Astrocyte (in vitro differentiated cells and primary cell): ENCODE measurements at places on chromosomes 7 and 10. TPM values are rescaled to one million over a fixed set of nuclear protein-coding genes. Genes with fewer than 3 reads are reported as not detected.

DNA sequence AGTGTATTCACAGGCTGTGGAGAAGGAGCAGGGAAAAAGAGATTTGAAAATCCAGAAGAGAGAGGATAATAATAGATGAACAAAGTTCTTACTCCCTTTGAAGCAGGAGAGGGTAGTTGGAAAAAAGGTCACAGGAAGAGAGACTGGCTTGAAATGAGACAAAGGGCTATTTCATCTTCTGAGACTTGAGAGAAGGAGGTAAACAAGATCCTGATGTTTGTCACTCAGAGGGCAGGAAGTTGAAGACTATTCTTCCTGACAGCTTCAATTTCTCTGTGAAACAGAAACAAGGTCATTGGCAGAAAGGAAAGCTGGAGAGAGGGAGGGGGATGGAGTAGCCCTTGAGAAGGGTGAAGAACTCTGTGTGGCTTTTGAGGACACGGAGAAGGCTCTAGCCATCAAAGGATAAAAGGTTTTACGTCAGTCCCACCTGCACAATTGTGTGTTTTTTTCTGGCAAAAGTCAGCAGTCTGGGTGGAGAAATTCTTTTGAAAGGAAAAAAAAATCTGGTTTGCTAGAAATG lies 216.1 kb upstream of the STEAP4 start:
- no peak for DNase-seq
- H3K27me3 ChIP-seq, result no peaks in the 10 kb centered on the region
- H3K36me3 ChIP-seq, result no peaks in the 10 kb centered on the region
- no peak overlapping the region for H3K27ac ChIP-seq
- no peak overlapping the region for H3K4me3 ChIP-seq

GRCh38 chr10:70920519-70920918 lies 32.2 kb upstream of the PCBD1 start:
- no peak overlapping the region for H3K4me3 ChIP-seq
- no peak for DNase-seq
- H3K36me3 ChIP-seq, result no peaks in the 10 kb centered on the region
- H3K27me3 ChIP-seq, result peaks cover 35% of the 10 kb centered on the region
- no peaks in the 10 kb centered on the region for H3K4me1 ChIP-seq

DNA sequence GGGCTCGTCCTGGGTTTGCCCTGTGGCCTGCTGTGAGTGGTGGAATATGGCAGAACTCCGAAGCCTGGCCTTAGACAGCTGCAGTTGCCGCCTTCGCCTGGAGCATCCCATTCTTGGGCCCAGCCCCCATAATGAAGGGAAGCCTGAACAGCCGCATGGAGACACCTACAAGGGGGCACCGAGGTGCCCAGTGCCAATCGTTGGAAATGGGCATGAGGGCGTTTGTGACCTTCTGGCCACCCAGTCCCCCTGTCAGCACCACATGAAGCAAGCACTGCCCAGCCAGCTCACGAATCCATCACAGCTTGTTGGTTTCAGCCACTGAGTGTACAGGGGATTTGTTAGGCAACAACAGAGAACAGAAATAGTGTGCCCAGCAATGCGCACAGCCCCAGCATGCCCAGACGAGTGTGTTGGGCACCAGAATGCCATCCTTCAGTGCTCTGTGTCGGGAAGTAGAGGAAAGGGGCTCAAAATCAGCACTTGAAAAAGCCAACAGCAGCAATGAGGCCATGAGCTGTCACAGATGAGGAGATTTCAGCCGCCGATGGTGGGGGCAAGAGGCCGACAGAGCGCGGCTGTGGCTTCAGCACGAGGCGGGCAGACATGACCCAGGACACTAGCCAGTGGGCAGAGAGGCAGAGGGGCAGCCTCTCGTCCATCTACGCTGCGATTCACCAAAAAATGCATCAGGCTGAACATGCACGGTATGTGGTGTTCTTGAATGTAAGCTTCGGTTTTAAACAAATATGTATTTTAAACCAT lies 91.2 kb downstream of the TNS3 start:
- no peak overlapping the region for H3K27ac ChIP-seq
- H3K4me1 ChIP-seq, result peaks cover 19% of the 10 kb centered on the region
- H3K4me3 ChIP-seq, result no peak overlapping the region
- no peak for DNase-seq
- no peaks in the 10 kb centered on the region for H3K27me3 ChIP-seq
- H3K36me3 ChIP-seq, result no peaks in the 10 kb centered on the region

DNA sequence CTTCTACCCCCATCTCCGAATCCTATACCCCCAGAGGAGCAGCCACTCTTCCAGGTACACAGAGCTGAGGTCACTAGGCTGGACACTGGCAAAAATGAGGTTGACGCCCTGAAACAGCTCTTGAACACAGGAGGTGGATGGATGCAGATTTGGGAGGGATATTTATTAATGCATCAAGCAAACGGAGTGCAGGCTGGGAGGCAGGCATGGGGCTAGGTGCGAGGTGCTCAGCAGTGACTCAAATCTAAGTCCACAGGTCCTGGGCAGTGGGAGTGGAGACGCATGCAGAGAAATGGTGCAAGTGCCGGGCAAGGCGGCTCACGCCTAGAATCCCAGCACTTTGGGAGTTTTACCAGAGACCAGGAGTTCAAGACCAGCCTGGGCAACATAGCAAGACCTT lies 11.0 kb downstream of the GUSB start:
- H3K4me1 ChIP-seq, result no peaks in the 10 kb centered on the region
- H3K36me3 ChIP-seq, result peaks cover 18% of the 10 kb centered on the region
- no peak for DNase-seq
- H3K27ac ChIP-seq, result no peak overlapping the region

- H3K4me3 ChIP-seq, result no peak overlapping the region
- no peak for DNase-seq
- no peaks in the 10 kb centered on the region for H3K4me1 ChIP-seq
- no peak overlapping the region for H3K27ac ChIP-seq
- peaks cover 3% of the 10 kb centered on the region for H3K27me3 ChIP-seq
Observed at GRCh38 chr10:49631975-49632374, 18.1 kb downstream of the CHAT start.

DNA sequence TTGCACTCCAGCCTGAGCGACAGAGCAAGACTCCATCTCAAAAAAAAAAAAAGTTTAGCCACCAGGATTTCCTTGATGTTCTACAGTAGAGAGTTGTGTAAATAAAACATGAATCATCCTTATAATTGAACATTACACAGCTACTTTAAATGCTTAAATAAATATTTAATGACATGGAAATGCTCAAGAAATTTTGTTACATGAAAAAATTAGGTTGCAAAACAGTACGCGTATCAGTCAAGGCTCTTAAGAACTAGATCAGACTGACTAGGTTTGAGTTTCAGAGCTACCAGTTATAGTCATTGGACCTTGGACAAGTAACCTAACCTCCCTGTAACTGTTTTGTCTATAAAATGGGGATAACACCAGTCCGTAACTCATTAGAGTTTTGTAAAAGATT lies 38.7 kb upstream of the GSAP start:
- H3K27ac ChIP-seq, result no peak overlapping the region
- H3K4me3 ChIP-seq, result no peak overlapping the region
- no peaks in the 10 kb centered on the region for H3K36me3 ChIP-seq
- peaks cover 9% of the 10 kb centered on the region for H3K4me1 ChIP-seq
- H3K27me3 ChIP-seq, result no peaks in the 10 kb centered on the region
- DNase-seq, result no peak

- H3K4me3 ChIP-seq, result no peak overlapping the region
- peaks cover 15% of the 10 kb centered on the region for H3K4me1 ChIP-seq
- no peaks in the 10 kb centered on the region for H3K36me3 ChIP-seq
- no peak overlapping the region for H3K27ac ChIP-seq
- no peak for DNase-seq
Observed at GRCh38 chr10:119784340-119785067, 58.7 kb downstream of the INPP5F start.

DNA sequence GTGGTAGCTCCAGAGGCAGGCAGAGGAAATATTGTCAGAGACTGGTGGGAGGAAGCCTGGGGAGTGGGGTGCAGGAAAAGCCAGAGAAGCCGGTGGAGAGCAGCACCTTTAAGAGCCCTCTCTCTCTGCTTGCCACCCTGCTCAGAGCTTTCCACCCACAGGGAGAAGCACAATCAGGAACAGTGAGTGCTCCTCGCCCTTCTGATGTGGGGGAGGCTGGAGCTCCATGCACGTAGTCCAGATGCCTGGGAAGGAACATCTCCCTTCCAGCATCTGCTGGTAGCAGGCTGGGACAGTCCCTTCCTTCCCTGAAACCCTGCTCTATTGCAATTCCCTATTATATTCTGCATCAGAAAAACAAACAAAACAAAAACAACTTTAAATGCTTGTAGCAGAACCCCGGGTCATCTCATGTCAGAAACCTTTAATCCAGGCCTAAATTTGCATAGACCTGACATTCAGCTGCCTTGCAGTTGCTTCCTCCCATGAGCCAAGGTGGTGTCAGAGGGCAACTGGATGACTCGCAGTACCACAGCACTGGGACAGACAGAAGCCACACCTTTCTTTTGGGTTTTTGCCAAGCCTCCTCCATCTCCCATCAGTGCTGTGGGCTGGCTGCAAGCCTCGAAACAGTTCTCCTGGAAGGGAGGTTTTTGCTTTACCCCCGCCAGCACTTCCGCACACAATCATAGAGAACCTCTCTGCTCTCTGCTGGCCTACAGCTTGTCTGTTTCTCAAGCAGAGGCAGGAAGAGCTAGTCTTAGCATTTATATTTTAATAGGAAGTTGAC lies 13.1 kb downstream of the AVPI1 start:
- H3K4me1 ChIP-seq, result peaks cover 5% of the 10 kb centered on the region
- peaks cover 21% of the 10 kb centered on the region for H3K36me3 ChIP-seq
- H3K27me3 ChIP-seq, result no peaks in the 10 kb centered on the region
- no peak overlapping the region for H3K27ac ChIP-seq
- DNase-seq, result peak; percentile 48

DNA sequence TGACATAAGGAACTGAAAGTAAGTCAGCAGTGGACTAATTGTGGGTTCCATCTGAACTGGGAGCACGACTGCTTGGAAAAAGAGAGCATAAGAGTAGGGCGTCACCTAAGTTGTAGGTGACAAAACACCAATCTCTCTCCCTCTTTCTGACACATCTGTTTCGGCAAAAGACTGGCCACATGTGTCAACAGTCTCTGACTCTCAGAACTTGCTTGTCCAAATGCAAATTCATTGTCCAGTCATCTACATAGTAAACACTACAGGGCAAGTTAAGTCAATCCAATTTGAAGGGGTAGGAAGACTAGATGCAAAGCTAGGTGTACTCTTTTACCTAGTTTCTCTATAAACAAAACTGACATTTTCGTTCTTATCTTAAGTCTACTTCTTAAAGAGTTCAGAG lies 87.7 kb downstream of the ZNF438 start:
- DNase-seq, result no peak
- H3K27ac ChIP-seq, result no peak overlapping the region
- H3K4me3 ChIP-seq, result no peak overlapping the region
- H3K4me1 ChIP-seq, result no peaks in the 10 kb centered on the region
- no peaks in the 10 kb centered on the region for H3K27me3 ChIP-seq

GRCh38 chr10:87983716-87984115 lies 120.3 kb downstream of the PTEN start:
- no peak overlapping the region for H3K4me3 ChIP-seq
- no peak overlapping the region for H3K27ac ChIP-seq
- no peaks in the 10 kb centered on the region for H3K27me3 ChIP-seq
- no peaks in the 10 kb centered on the region for H3K4me1 ChIP-seq
- no peaks in the 10 kb centered on the region for H3K36me3 ChIP-seq

- H3K4me3 ChIP-seq, result no peak overlapping the region
- no peaks in the 10 kb centered on the region for H3K36me3 ChIP-seq
- H3K27me3 ChIP-seq, result no peaks in the 10 kb centered on the region
- H3K4me1 ChIP-seq, result no peaks in the 10 kb centered on the region
- no peak overlapping the region for H3K27ac ChIP-seq
Observed at GRCh38 chr10:85786401-85786899, 580.1 kb downstream of the GRID1 start.

GRCh38 chr10:49688261-49688846 lies 8.9 kb downstream of the C10orf53 start:
- H3K27ac ChIP-seq, result no peak overlapping the region
- DNase-seq, result no peak
- no peaks in the 10 kb centered on the region for H3K36me3 ChIP-seq
- no peak overlapping the region for H3K4me3 ChIP-seq
- peaks cover 27% of the 10 kb centered on the region for H3K27me3 ChIP-seq

DNA sequence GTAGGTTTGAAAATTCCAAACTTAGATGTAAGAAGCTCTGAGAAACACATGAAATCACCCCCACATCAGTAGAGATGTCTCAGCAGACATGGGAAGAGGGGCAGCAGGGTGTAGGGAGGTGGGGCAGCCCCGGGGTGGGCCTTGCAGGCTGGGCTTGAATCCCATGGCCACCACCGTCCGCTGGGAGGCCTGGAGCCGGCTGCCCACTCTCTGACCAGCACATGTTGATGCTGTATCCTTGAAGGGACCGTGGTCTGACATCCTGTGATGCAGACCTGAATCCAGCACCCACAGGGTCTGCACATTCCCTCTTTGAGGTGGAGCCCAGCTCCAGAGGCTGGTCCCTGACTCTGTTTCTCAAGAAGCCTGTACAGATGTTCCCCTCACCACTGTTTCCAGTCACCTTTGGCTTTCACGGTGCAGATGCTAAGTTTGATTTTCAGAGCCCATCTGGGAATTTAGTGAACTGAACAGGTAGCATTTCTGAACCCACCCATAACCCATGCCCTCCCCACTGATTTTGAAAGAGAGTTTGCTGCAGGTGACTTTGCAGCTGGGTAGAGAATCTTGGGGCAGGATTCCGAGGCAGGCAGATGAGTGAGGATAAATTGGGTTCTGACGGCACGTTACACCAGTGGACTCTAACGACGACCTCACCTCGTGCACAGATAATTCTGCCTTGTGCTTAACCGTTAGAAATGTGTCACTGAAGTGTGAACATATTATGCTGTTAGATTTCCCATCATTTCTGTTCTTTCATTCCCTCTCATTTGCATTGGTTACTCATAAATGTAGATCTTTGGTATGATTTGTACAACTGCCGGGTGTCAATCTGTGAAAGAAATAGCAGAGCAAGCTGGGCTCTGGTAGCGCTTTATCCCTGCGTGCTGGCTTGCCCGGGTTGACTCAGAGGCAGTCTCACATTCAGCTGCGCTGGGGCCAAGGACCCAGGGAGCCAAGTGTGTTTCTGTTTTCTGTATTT lies 45.7 kb downstream of the IKZF1 start:
- H3K27ac ChIP-seq, result no peak overlapping the region
- H3K4me3 ChIP-seq, result no peak overlapping the region
- H3K27me3 ChIP-seq, result no peaks in the 10 kb centered on the region
- H3K36me3 ChIP-seq, result no peaks in the 10 kb centered on the region
- H3K4me1 ChIP-seq, result no peaks in the 10 kb centered on the region

DNA sequence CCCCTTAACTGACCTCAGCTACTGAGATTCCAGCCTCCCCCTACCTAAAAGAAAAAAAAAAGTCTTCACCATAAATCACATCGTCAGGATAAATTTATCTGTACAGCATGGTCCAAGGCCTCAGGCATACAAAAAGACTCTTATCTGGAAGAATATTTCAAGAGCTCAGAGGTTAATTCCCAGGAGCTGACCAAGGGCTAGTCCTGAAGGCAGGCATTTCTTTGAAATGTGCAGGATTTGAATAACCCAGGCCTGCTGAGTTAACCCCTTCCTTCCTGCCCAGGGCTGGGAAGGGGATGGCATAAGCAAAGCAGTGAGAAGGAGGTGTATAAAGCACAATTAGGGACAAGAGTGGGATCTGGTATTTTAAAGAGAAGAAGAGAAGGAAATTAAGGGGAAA lies 111.2 kb downstream of the RNLS start:
- no peak for DNase-seq
- no peak overlapping the region for H3K27ac ChIP-seq
- H3K36me3 ChIP-seq, result no peaks in the 10 kb centered on the region

Gene SLIT1
- total RNA-seq, result 0.23 TPM in 1 of 2 replicates, not detected in the other

Gene IDE
- total RNA-seq, result 31.4 and 35.9 TPM in 2 replicates

Gene TDRD1
- not detected in 2 replicates for total RNA-seq

Gene CACNB2
- total RNA-seq, result 0.46 and 0.66 TPM in 2 replicates

Gene SYT15B
- total RNA-seq, result 1.5 and 1.7 TPM in 2 replicates

Gene ZNF804B
- total RNA-seq, result not detected in 2 replicates

Gene PTPN20
- not detected in 2 replicates for total RNA-seq

Gene ELN
- total RNA-seq, result 0.75 and 0.89 TPM in 2 replicates

Gene VWDE
- total RNA-seq, result 0.77 and 1.8 TPM in 2 replicates

Gene PLA2G12B
- total RNA-seq, result not detected in 2 replicates

Gene HYAL4
- not detected in 2 replicates for total RNA-seq
